Spinal cord (tissue), 10 donors: ENCODE measurements at places on chromosomes 2 and 18.

DNA sequence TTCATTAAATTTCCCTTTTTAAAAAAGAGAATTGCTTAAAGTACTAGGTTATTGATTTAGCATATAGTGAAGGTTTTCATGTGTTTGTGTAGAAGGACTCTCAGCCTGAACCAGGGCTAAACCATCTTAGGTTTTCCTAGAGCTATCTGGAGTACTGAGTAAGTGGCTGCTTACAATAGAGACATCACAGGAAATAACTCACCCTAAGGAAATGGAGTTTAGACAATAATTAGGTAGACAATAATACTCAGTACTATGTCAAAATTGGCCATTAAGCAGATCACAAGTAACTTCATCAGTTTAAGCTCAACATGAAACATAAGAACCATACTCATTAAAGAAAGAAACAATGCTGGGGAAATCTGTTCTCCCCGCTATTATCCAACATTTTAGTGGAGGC is 240.0 kb downstream of the RND3 start:
- DNase-seq: no peak

GRCh38 chr2:232876978-232877441 is 6.9 kb downstream of the SNORC start:
- DNase-seq: peak; percentile 11

DNA sequence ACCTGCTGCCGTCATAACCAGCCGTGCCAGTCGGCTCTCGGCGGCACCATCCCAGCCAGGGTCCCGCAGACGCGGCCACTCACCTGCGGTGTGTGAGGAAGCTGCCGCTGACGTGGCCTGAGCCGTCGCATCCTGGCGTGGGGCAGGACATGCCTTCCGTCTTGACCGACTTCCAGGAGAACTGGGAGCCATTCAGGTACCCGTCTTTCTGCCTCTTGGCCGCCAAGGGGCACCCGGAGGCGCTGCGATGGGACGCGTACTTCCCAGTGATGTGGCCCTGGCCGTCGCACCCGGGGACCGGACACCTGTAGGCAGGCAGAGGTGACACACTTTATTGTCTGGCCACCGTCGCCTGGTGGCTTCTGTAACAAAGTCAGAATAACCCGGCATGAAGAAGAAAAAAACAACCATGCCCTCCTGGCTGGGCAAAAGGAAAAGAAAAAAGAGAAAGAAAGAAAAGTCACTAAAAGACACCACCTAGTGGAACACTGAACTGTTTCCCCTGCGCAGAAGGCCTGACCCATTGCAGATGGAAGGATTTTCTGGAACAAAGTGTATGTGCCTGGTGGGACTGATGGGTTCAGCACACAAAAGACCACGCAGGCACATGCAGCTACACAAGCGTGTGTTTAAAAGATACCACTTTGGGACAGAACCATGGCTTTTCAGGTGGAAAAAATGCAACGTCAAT is 94.9 kb upstream of the PXDN start:
- DNase-seq: no peak

GRCh38 chr2:4618630-4619228 is 915.4 kb downstream of the DCDC2C start:
- DNase-seq: no peak

GRCh38 chr2:9599430-9599829 is 31.4 kb downstream of the YWHAQ start:
- DNase-seq: no peak

GRCh38 chr2:48219234-48219554 is 310.8 kb upstream of the STON1 start:
- no peak for DNase-seq

DNA sequence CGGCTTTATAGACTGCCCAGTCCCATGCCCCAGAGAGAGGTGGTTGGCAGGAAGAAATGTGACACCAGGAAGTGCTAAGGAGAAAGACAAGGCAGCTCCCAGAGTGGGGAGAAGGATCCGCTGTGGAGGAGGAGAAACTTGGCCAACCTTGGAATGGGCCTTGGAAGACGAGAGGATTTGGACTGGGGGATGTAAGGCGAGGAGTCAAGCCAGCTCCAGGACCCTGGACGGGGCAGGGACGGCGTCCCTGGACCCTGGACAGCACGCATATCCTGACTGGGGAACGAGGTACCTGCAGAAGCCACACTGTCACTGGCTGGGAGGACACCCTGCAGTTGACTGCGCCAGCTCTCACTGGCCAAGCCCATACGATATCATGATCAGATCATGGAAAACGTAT is 153.4 kb downstream of the BCL2 start:
- no peak for DNase-seq

DNA sequence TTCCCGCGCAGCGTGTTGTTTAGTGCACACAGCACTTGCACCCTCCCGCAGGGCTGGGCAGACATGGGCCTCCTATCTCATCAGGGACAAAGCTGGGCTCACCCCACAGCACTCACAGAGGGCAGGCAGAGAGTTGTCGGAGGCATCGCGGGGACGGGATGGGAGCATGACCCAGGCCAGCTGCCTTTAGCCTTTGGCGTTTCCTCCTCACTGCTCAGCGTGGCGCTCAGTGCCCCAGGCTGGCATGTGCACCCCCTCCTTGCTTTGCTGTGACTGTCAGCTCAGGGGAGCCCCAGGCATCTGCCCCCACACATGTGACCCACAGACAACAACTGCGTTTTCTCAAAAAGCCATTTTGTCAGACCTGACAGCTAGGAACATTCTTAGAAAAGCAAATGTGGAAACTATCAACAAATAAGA is 101.1 kb downstream of the RNF144A start:
- no peak for DNase-seq

DNA sequence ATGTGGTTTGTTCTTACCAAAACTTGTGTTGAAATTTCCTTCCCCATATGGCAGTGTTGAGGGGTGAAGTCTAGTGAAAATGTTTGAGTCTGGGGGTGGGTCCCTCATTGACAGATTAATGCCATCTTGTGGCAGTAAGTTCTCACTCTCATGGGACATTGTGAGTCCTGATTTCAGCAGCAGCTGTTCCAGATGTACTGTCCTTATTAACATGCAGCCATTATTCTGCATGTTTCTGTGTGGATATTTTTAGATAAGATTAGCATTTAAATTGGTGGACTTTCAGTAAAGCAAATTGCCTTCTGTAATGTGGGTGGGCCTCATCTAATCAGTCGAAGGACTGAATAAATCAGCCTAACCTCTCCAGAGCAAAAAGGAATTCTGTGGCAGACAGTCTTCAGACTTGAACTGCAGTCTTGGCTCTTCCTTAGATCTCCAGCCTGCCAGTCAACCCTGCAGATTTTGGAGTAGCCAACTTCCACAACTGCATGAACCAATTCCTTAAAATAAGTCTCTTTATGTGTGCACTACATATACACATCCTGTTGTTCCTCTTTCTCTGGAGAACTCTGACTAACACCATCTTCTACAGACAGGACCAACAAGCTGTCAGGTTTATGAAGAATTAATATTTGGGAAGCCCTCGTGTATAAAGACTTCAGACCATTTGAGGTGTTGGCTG is 138.7 kb upstream of the ZNF516 start:
- DNase-seq: no peak

DNA sequence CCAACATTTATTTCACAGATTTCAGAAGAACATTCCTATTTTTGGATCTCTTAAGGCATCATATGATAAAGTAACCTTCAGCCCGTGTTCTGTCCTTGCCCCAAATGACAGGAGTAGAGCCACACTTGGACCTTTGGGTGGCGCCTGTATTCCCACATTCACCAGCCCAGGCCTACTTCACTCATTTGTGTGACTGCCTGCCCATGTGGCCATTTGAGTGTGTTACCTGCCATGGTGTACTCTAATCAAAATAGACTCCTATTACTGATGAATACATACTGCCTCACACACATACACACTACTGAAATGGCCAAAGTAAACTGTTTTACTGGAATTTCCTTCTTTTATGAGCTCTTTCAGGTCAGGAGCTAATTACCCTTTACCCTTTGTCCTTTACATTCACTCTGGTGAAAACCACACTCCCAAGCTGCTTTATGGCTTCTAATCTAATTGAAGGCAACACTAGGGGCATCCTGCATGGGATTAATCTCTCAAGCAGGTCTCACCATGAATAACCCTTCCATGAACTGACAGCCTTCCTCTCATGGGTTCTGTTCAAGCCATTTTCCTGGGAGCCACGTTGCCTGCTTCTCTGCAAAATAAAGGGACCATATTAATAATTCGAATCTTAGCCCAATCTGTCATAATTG is 271.0 kb upstream of the GALNT5 start:
- DNase-seq: no peak

GRCh38 chr2:16336491-16336890 is 329.1 kb downstream of the CYRIA start:
- DNase-seq: no peak

DNA sequence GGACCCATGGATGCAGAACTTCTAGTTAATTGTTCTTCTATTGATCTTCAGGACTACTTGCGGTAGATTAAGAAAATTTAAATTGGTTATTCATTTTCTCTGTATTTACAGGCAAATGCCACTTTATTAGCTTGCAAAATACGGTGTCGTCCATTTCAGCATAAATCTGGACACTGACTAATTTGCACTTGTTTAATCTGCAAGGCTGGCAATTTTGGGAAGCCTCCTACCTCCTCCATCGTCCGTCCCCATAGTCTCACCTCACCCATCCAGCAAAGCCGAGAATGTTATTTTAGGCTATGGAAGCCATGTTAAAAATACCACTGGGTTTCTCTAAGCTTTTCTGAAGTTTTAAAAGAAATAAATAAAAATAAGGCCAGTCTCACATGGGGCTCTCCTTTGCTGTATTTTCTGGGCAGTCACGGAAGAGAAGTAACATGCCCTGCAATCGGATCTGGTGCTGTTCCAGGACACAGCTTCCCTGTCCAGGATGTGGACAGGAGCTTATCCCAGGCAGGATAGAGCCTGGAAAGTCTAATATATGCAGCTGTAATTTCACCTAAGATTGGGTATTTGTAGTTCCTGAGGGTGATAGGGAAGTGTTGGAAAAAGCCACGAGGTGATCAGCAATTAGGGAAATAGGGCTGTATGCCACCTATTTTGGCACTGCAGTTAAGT is 17.4 kb downstream of the TMEM178A start:
- DNase-seq: no peak

- peak; percentile 90 for DNase-seq
Measured at GRCh38 chr2:75608684-75609333, 37.8 kb upstream of the MRPL19 start.

DNA sequence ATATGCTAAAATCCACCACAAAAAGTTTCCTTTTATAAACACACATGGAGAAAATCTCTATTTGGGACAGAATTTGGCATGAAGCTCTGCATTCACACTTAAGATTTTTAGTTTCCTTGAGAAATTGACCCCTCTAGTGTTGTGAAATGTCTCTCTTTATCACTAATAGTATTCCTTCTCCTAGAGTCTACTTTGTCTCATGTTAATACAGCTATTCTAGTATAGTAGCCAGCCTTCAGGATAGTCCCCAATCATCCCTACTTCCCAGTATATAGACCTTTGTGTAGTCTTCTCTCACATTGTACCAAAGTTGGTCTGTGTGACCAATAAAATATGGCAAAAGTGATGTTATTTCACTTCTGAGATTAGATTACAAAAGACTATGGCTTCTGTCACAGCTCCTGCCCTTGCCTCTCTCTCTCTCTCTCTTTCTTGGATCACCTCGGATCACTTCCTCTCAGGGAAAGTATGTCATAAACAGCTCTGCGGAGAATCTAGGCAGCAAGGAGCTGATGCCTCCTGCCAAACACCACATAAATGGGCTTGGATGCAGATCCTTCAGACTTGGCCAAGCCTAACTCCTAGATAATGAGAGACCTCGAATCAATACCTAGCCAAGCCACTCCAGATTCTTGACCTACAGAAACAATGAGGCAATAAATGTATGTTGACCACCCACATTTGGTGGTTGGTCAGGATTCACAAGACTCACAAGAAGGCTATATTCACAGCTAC is 59.7 kb upstream of the NABP1 start:
- no peak for DNase-seq
